Right kidney (tissue), 9 donors: ENCODE measurements at places on chromosomes 3 and 15.

DNA sequence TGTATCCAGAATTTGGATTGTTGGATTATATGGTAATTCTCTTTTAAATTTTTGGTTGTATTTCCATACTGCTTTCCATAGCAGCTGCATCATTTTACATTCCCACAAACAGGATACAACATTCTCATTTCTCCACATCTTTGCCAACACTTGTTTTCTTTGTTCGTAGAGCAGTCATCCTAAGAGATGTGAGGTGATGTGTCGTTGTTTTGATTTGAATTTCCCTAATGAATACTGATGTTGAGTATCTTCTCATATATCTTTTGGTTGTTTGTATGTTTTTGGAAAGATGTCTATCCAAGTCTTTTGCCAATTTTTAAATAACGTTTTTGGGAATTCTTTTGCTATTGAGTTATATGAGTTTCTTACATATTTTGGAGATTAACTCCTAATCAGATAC is 93.6 kb downstream of the GMNC start:
- DNase-seq = no peak

- peak; percentile 57 for DNase-seq
Measured at GRCh38 chr15:67820992-67821783, 4.1 kb upstream of the SKOR1 start.

GRCh38 chr15:90300988-90301706 is 35.7 kb downstream of the NGRN start:
- DNase-seq = no peak

DNA sequence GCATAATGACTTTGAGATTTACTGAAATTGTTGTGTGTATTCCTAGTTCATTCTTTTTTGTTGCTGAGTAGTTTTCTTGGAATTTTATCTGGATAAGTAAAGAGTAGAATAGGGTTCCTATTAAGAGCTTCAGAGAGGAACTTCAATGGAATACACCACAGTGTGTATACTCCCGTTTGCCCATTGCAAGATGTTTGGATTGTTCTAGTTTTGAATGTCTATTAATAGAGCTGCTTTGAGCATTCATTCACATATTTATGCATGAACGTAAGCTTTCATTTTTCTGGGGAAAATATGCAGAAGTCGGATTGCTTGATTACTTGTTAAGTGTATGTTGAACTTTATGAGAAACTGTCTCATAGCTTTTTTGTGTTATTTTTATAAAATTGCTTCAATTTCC is 580.5 kb downstream of the OTOL1 start:
- no peak for DNase-seq

DNA sequence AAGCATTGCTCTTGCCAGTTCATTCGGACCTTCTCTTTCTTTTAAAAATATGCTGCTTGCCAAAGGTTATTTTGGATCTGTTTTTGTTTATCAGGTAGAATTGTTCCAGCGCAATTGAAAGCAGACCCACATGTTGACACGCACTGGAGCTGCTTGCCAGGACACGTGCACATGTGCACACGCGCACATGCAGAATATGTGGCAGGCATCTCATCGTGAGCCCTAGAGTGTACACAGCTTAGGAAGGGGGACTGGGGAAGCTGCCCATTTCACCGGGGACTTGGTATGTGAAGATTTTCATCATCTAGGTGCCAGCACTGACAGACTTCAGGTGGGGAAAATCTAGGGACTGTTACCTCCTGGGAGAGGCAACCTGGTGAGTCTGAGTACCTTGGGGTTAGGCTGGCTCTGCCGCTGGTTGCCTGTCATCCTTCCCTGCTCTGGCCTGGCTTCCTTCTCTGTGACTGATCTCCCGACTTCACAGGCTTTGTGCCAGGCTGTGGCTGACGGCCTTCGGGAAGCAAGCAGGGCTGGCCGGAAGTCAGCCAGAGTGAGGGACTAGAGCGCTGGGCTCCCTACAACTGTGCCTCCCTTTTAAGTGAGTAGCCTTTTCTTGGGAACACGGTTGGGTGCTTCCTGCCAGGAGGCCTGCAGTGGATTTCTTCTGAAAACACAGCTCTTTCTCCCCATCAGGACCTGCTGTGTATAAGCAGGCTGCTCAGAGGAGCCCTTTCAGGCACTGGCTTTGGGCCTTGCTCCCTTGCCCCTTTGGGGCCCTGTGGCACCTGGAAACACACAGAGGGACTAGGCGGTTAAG is 129.3 kb downstream of the EEFSEC start:
- DNase-seq = no peak

GRCh38 chr3:76044601-76045600 is 259.6 kb upstream of the ZNF717 start:
- peak; percentile 36 for DNase-seq

DNA sequence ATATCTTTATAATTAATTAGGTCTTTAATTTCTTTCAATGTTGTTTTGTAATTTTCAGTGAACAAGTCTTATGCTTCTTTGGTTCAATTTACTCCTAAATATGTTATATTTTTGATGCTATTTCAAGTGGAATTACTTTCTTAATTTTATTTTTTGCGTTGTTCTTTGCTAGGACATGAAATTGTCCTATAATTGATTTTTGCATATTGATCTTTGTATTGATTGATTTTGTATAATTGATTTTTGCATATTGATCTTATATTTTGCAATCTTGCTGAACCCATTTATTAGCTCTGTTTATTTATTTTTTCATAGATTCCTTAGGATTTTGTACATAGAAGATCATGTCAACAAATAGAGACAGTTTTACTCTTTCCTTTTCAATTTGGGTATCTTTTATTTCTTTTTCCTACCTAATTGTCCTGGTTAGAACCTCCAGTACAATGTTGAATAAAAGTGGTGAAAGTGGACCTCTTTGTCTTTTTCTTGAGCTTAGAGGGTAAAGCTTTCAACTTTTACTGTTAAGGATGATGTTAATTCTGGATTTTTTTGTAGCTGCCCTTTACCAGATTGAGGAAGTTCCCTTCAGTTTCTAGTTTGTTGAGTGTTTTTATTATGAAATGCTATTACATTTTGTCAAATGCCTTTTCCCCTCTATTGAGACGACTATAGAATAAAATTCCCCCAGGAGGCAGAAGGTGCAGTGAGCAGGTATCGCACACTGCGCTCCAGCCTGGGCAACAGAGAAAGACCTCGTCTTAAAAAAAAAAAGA is 36.8 kb upstream of the CCDC50 start:
- no peak for DNase-seq

- DNase-seq = no peak
Measured at GRCh38 chr3:89932882-89933281, 825.5 kb downstream of the EPHA3 start.

DNA sequence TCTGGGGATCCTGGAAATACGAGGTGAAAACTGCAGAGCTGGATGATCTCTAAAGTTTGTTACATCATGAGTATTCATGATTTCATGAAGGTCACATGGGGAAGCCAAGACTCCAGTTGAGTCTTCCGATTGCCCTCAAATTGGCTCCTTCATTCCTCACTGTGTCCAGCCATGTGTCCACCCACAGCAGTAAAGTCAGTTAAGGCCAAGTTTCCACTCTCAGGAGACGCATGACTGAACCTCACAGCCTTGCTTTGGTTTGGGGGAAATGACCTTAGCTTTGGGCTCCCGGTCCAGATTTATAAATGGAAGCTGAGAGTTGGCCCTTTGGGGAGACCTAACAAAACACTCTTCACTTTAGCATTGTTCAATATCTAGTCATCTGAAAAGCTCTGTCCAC is 289.7 kb upstream of the MCTP2 start:
- DNase-seq = no peak

- no peak for DNase-seq
Measured at GRCh38 chr3:71723452-71724170, 1.6 kb downstream of the EIF4E3 start.

DNA sequence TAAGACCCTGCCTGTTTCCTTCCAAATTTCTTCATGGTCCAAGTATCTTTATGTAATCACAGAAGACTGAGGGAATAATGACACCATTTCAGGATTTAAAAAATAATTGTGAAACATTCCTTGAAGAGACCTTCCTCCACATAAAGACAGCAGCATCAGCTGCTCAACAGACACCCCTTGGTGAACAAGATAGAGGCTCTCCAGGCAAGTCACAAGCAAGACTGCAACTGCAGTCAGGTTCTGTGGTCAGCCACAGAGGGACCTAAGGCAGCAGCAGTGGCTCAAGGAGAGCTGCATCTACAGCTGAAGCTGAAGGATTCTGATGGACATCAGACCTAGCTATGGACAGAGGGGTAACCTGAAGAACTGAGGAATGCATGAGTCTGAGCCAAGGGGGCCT is 97.2 kb upstream of the C3orf80 start:
- DNase-seq = no peak
